Cardiac septum (tissue), 1 donor: ENCODE measurements at places on chromosomes 3 and 15. TPM values are rescaled to one million over a fixed set of nuclear protein-coding genes. Genes with fewer than 3 reads are reported as not detected.

DNA sequence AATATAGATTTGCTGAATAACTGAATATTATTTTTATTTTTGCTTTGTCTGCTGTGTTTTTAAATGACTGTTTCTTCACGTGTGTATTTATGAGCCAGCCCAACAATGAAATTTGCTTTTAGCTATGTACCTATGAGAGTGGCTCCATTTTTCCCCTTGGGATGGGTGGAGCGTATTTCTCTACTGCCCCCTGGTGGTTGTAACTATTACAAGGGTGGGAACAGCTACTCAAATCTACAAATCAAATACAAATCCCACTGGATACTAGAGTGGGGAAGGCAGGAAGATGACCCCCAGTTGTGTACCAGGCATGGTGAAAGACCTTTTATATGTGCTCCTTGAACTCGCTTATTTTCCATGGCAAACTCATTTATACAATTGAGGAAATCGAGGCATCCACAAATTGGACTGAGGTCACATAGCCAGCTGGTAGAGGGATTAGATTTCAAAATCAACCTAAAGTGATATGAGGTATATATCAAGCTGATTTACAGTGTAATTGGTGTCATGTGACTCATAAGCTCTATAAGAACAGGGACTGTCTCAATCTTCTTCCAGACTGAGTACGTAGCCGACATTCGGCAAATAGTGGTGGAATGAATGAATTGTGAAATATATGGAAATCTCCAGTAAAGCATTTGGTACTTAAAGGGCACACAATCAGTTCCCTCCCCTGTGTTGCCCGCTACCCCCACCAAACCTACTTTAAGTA, 69.5 kb upstream of the VEPH1 start:
- no peak for DNase-seq

GRCh38 chr15:51067510-51067909, 27.2 kb downstream of the TNFAIP8L3 start:
- DNase-seq, result no peak

DNA sequence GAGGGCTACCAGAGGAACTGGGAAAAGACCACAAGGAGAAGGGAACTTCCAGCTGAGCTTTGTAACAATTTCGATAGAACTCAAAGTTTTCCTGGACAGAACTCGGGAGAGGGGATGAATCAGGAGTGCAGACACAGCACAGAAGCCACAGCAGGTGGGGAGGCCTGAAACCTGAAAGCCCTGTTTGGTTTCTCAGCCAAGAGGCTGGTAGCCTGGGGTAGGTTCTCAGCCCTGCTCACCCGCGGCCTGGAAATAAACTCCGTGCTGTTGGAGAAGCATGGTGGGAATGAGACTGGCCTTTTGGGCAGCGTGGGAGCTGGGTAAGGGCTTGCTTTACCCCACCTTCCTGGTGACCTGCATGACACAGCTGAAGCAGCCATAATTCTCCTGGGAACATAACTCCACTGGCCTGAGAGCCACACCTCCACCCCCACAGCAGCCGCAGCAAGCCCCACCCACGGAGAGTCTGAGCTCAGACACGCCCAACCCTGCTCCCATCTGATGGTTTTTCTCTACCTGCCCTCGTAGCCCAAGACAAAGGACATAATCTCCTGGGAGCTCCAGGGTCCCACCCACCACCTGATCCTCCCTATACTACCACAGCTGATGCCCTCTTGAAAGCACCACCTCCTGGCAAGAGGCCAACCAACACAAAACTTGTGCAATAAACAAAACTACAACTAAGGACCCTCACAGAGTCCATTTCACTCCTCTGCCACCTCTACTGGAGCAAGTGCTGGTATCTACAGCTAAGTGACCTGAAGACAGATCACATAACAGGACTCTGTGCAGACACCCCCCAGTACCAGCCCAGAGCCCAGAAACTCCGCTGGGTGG, 52.5 kb upstream of the CHRM5 start:
- DNase-seq, result no peak

Gene IGDCC3
- total RNA-seq, result not detected

Gene B3GALNT1
- total RNA-seq, result 75.1 TPM

Gene LTK
- total RNA-seq, result 0.65 TPM

Gene RTP3
- not detected for total RNA-seq
